Left lung (tissue), 14 donors: ENCODE measurements at places on chromosomes 1 and 21. TPM values are rescaled to one million over a fixed set of nuclear protein-coding genes. Genes with fewer than 3 reads are reported as not detected.

DNA sequence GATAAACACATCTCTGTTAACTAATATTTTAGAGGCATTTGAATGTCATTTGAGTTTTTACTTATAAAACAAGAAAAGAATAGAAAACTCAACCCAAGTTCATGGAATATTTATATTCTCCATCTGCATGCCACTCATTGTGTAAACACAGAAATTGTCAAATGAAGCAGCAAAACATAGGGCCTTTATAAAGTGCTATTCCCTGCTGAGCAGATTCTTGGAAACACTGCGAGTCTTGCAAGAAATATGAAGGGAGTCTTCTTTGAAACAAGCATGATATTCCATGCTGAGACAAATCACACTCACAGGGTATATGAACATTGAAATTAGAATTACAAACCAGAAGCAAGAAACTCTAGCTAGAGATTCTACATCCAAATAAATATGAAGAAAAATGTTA lies 655.8 kb downstream of the BRINP3 start:
- no peak overlapping the region for H3K27ac ChIP-seq
- no peaks in the 10 kb centered on the region for H3K4me1 ChIP-seq

- H3K27ac ChIP-seq = no peak overlapping the region
- H3K27me3 ChIP-seq = no peaks in the 10 kb centered on the region
- H3K4me3 ChIP-seq = no peak overlapping the region
- no peaks in the 10 kb centered on the region for H3K36me3 ChIP-seq
- H3K4me1 ChIP-seq = no peaks in the 10 kb centered on the region
Observed at GRCh38 chr1:76390456-76390855, 315.9 kb downstream of the ST6GALNAC3 start.

GRCh38 chr1:115240297-115240696 lies 97.8 kb downstream of the NGF start:
- no peak overlapping the region for H3K27ac ChIP-seq
- DNase-seq = no peak
- no peaks in the 10 kb centered on the region for H3K27me3 ChIP-seq
- H3K36me3 ChIP-seq = no peaks in the 10 kb centered on the region
- H3K4me1 ChIP-seq = no peaks in the 10 kb centered on the region

The KRTAP12-2 gene
- not detected for polyA plus RNA-seq

DNA sequence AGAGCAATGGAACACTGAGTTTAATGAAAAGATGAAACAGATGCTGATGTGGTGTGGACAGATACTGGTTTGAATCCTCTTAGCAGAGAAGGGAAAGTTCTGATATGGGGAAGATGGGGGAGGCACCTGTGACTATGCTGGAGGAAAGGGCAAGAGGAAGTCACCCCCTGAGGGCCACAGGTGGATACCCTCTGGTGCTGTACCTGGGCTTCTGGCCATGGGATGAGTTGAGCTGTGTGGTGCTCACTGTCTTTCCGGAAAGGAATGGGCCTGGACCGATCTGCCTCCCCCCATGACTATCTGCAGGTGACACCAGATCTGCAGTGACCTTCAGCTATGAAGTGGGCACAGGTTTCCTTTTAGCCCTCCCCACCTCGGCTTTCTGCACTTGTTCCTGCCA lies 52.4 kb downstream of the IER5 start:
- no peak overlapping the region for H3K4me3 ChIP-seq
- H3K4me1 ChIP-seq = peaks cover 16% of the 10 kb centered on the region
- no peak for DNase-seq
- no peaks in the 10 kb centered on the region for H3K36me3 ChIP-seq

- H3K4me1 ChIP-seq = no peaks in the 10 kb centered on the region
- no peak for DNase-seq
- H3K36me3 ChIP-seq = no peaks in the 10 kb centered on the region
- H3K4me3 ChIP-seq = no peak overlapping the region
- H3K27me3 ChIP-seq = peaks cover 36% of the 10 kb centered on the region
- no peak overlapping the region for H3K27ac ChIP-seq
Observed at GRCh38 chr1:9475061-9475627, 64.1 kb upstream of the SLC25A33 start.

DNA sequence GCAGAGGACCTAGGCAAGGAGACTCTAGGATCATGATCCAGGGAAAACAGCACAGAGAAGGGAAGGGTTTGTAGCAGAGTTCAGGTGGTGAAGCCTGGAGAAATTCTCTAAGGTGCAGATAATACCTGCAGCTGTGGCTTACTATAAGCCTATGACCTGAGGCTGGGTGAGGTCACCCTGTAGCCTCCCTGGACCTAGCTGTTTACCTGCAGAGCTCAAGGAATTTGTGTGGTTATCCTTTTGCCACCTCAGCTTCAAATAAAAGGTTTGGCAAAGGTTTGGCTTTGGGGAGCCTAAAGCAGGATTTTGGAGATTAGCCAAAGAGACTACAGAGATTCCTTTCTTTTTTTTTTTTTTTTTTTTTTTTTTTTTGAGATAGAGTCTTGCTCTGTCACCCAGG lies 79.5 kb upstream of the ZNF648 start:
- no peak for DNase-seq
- H3K4me3 ChIP-seq = no peak overlapping the region
- peaks cover 19% of the 10 kb centered on the region for H3K4me1 ChIP-seq
- H3K36me3 ChIP-seq = no peaks in the 10 kb centered on the region

DNA sequence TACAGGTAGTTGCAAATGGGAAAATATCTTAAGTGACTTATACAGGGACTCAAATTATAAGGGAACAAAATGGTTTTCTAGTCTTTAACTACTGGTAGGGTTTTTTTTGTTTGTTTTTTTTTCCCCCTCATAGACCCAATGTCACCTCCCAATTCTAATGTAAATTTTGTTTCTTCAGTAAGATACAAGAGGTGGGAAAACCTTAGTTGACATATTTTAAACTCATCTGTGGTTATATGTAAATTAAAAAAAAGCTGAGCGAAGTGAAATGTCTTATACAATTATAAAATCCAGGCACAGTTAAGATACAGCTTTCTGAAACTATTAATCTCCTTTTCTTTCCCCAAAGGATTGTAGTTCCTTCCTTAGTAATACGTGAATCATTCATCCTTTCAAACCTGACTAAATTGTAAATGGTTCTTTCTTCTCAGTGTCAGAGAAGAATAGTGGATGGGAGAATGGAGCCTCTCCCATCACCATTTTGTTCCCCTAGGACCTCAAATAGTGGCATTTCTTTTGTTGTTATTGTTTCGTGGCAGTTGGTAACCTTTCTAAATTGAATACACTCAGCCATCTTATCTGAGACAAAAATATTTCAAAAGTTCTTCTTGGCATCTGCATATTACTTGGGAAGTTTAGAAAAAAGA lies 11.2 kb downstream of the TSEN15 start:
- H3K4me3 ChIP-seq = no peak overlapping the region
- no peak overlapping the region for H3K27ac ChIP-seq
- H3K4me1 ChIP-seq = no peaks in the 10 kb centered on the region
- no peaks in the 10 kb centered on the region for H3K27me3 ChIP-seq
- H3K36me3 ChIP-seq = no peaks in the 10 kb centered on the region
- DNase-seq = no peak

DNA sequence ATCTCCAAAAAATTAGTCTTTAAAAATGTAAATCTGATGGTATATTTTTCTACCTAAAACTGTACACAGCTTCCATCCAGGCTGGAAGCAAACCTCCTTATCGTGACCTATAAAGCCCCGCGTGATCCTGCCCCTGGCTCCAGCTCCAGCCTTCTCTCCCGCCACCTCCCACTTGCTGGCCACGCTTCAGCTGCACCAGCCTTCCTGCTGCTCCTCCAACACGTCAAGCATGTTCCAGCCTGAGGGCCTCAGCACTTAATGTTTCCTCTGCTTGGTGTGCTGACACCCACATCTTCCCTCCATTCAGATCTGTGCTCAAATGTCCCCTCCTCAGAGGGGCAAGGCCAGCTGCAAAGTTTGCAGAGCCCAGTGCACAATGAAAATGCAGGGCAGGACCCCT lies 123.5 kb upstream of the MAGI3 start:
- no peak for DNase-seq
- no peaks in the 10 kb centered on the region for H3K36me3 ChIP-seq
- H3K27me3 ChIP-seq = peaks cover 4% of the 10 kb centered on the region
- no peak overlapping the region for H3K27ac ChIP-seq
- no peak overlapping the region for H3K4me3 ChIP-seq

GRCh38 chr1:150194381-150195031 lies 41.4 kb downstream of the ANP32E start:
- H3K36me3 ChIP-seq = no peaks in the 10 kb centered on the region
- H3K4me3 ChIP-seq = no peak overlapping the region
- no peaks in the 10 kb centered on the region for H3K4me1 ChIP-seq
- H3K27me3 ChIP-seq = no peaks in the 10 kb centered on the region
- H3K27ac ChIP-seq = no peak overlapping the region

DNA sequence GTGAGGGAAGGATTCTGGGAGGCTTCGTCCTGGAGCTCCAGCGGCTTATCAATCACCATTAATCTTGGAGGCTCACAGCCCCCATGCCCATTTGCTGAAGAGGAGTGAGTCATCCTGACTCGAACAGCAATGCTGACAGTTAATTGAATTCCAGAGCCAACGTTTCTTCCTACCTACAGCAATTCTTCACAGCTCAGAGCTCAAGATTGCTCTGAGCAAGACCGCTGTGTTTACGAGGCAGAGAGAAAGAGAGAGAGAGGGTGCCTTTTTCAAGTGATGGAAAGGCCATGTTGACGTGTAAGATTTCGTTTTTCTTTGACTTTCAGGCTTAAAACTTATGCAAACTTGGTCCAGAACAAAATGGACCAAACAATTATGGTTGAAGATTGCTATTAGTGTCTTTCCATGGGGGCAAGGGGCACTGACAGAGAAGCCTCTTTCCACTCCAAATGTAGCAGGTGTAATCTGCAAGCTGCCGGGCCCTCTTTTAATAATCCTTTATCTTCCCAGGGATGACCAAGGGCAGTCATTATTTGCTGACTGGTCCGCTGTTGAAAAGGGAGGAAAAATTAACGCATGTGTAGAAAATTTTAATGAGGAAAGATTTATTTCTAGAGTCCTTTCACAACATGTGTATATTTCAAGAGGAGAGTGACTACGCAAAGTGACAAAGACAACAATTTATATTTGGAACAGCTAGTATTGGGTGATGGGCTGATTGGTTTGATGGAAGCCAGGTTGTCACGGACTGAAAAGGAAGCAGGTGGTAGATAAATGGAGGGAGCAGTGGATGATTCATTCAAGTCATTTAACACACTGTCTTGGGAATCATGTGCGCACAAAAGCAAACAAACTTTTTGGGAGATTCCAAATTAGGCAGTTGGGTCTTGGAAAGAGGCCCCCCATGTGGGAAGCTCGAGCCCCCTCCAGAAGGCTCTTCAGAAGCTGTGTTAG lies 136.1 kb upstream of the IRF2BP2 start:
- no peak for DNase-seq
- peaks cover 11% of the 10 kb centered on the region for H3K4me1 ChIP-seq
- H3K4me3 ChIP-seq = no peak overlapping the region

The LRRC71 gene
- polyA plus RNA-seq = 1.4 TPM

GRCh38 chr1:41278076-41278475 lies 36.0 kb upstream of the SCMH1 start:
- peaks cover 33% of the 10 kb centered on the region for H3K4me1 ChIP-seq
- no peaks in the 10 kb centered on the region for H3K27me3 ChIP-seq
- DNase-seq = no peak
- no peak overlapping the region for H3K4me3 ChIP-seq

The CCT3 gene
- polyA plus RNA-seq = 266 TPM

- DNase-seq = no peak
- H3K4me1 ChIP-seq = no peaks in the 10 kb centered on the region
- no peak overlapping the region for H3K4me3 ChIP-seq
- no peak overlapping the region for H3K27ac ChIP-seq
Observed at GRCh38 chr1:109689844-109690405, 2.3 kb downstream of the GSTM1 start.

DNA sequence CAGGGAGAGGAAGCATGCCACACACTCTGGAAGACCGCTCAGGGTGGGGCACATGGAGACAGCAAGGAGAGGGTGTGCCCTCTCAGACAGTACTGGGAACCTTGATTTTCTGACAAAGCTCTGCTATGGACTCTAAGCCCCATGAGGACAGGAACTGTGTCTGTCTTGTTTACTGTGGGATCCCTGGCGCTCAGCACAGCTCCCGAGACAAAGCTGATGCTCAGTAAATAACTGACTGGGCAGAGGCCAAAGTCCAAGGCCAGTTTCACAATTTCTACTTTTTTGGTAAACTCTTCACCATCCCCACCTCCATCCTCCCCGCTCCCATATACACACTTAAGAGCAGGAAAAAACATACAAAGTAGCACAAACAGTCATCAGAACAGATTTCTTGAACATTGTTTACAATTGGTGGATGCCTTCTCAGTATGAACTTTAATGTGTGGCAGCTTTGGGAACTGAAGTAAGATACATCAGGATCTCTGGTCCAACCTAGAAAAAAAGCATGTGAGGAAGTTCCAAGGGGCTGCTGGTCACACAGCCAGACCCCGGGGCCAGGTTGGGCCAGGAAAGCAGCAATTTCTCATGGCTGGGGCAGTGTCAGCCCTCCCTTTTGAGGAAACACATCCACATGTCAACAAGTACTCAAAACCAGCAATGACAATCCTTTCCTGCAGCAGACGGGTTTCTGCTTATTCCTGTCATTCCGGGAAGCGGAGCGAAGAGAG lies 5.6 kb upstream of the AHCYL1 start:
- H3K27ac ChIP-seq = no peak overlapping the region
- H3K4me3 ChIP-seq = no peak overlapping the region
- DNase-seq = no peak
- no peaks in the 10 kb centered on the region for H3K27me3 ChIP-seq

The HLX gene
- 37.5 TPM for polyA plus RNA-seq

GRCh38 chr1:162400790-162401355 lies 11.1 kb downstream of the SH2D1B start:
- H3K4me3 ChIP-seq = no peak overlapping the region
- DNase-seq = no peak
- H3K36me3 ChIP-seq = no peaks in the 10 kb centered on the region
- peaks cover 15% of the 10 kb centered on the region for H3K27me3 ChIP-seq

The SMYD3 gene
- polyA plus RNA-seq = 22.6 TPM

GRCh38 chr1:221392453-221392852 lies 349.4 kb downstream of the DUSP10 start:
- no peak overlapping the region for H3K4me3 ChIP-seq
- no peaks in the 10 kb centered on the region for H3K27me3 ChIP-seq
- no peak for DNase-seq
- H3K4me1 ChIP-seq = peaks cover 15% of the 10 kb centered on the region

DNA sequence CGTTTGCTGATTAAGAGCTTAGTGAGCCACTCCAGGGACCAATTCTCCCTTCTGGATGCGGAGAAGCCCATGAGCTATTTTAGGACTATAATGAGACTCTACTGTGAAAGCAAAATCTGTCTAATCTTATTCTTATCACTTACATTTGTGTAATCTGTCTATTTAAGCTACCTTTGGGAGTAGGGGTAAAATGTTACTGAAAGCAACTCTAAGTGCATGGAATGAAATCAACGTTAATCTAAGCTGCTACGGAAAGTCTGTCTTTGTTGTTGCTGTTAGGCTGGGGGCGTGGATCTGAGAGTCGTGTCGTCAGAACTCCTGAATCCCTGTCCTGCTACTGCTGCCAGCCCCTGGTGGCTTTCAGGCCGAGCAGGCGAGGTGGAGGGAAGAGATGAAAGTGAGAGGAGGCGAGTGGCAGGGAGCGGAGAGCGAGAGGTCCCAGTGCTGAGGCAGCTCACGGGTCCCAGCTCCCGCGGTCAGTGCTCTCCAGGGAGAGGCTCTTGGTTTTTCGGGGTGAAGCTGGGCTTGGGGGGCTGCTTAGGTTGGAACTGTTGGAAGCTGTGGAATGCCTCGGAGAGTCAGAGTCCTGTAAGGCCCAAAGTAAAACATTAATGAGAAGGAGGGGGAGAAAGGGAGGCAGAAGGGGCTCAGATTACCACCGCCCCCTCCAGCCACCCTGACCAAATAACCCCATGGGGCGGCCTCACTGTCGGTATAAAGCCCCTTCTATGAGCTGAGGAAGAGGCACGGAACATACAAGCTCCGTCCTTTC lies 53.9 kb downstream of the COQ8A start:
- H3K36me3 ChIP-seq = no peaks in the 10 kb centered on the region
- DNase-seq = no peak
- no peak overlapping the region for H3K27ac ChIP-seq
- H3K27me3 ChIP-seq = no peaks in the 10 kb centered on the region

The OR2L3 gene
- polyA plus RNA-seq = not detected
